Activated CD4-positive, alpha-beta T cell treated with anti-CD3 and anti-CD28 coated beads, Interleukin-2, amount 50 U/mL, for 1 hour (primary cell): ENCODE measurements at places on chromosomes 4 and X.

- DNase-seq, result no peak
Observed at GRCh38 chr4:141772838-141773237, 136.5 kb downstream of the IL15 start.

DNA sequence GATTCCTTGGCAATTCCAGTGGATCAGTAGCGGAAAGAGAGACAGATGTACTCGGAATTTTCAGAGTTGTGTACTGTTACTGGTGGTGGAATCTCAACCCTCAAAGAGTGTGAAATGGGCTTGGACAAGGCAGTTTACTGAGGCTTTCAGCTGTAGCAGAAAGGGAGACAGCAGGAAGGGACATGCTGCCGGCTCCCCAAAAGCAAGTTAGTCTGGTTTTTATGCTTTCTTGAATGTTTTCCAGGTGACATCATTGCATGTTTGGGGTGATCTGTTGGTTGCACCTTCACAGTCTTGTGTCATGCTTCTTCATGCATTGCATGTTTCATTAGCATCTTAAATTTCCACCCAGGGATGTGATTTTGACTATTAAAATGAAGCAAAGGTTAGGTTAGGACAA, 1282.2 kb downstream of the ADGRL3 start:
- DNase-seq, result no peak

GRCh38 chrX:67726018-67726417, 182.2 kb downstream of the AR start:
- DNase-seq, result no peak

DNA sequence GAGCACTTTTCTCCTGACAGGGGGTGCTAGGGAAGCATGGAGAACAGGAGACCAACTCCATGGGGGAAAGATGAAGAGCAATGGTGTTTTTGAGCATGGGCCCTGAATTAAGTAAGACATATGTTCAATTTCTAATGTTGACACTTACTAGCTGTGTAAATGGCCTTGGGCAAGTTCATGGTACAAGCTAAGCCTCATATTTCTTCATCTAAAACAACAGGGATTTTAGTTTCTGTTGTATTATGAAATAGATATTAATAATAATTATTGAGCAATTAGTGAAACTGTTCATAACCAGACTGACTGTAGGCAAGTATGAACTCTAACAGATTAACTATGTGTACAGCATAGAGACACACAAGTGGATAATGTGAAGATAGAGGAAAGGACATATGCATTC, 515.0 kb upstream of the FAT1 start:
- DNase-seq, result no peak

GRCh38 chr4:163164591-163164990, 2.1 kb downstream of the NAF1 start:
- no peak for DNase-seq

GRCh38 chrX:73799888-73800287, 236.9 kb downstream of the CHIC1 start:
- DNase-seq, result no peak

GRCh38 chr4:2468456-2469191, at the start of gene RNF4:
RNF4 (plus strand) TSS chr4:2469106; CDS start chr4:2490494, 21,388 bp downstream.
- peak; percentile 94 for DNase-seq

- peak; percentile 15 for DNase-seq
Observed at GRCh38 chrX:104112326-104112951, at the start of gene ZCCHC18. ZCCHC18 (plus strand) TSS chrX:104112523; CDS start chrX:104114112, 1,589 bp downstream.

- no peak for DNase-seq
Observed at GRCh38 chr4:3042226-3042625, 32.1 kb downstream of the HTT-AS start.

DNA sequence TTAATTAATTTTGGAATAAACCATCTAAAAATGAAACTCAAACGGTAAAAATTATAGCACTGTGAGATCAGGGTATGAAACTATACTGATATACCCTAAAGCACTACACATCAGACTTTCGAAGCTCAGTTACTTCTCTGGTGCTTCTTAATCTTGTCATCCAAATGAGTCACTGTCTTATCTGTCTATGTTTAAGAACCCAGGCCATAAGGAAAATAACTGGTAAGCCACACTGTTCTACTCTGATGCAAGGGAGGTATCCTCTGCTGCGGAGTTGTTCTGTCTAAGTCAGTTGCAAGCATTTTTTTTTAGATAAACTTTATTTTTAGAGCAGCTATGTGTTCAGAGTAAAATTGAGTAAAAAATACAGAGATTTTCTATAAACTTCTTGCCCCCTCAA, 830.8 kb upstream of the POU3F4 start:
- no peak for DNase-seq
